ENCODE measurements at places on chromosomes 2 and 18.

GRCh38 chr2:31998731-31999383 lies 12.0 kb downstream of the MEMO1 start:
- DNase-seq = no peak

- DNase-seq = no peak
Measured at GRCh38 chr18:46321955-46322354, 217.8 kb downstream of the HAUS1 start.

DNA sequence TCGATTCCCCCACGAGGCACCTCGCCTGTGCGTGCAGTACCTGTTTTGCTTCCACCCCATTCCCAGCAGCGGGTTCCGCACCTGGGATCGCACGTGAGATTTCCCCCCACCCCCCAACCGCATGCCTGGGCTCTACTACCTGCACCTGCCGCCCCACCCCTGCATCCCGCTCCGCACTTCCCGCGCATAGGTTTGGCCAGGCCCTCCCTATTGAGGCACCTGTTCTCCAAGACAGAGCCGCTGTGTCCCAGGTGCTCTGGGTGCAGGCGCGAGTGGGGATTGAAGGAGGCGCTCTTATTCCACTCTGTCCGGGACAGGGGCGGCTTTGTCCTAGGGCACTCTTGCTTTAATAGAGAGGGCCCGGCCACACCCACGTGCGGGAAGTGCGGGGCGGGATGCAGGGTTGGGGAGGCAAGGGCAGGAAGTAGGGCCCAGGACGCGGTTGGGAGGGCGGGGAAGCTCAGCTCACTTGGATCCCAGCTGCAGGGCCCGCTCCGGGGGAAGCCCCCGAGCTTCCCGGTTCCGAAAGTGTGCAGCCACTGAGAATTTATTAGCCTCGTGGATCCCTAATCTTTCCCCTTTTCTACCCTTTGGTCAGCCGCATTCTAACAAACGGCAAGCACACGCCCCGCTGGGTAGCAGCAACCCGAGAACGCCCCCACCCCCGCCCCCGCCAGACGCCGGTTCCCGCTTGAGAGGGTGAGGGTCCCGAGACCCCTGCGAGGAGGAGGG lies 670 bp upstream of the MOCOS start:
- DNase-seq = no peak

GRCh38 chr2:69652206-69652605 lies 8.7 kb upstream of the AAK1 start:
- no peak for DNase-seq

DNA sequence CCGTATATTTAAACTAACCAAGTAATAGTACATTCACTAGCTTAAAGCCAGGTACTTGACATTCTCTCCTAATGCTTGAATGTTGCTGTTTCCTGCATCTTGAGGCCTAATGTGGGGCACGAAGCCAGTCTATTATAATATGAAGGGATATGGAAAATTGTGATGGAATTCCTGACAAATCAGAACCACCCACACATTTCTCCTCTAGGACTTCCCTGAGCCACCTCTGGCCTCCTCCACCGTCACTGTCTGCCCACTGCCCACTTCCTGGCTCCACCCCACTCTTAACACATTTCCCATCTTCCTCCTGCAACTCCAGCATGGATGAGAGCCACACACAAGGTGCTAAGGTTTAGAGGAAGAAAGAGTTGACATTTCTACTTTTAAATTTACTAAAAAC lies 19.0 kb upstream of the INO80C start:
- DNase-seq = no peak

- no peak for DNase-seq
Measured at GRCh38 chr18:50424877-50425690, 50.2 kb downstream of the SKA1 start.

- DNase-seq = no peak
Measured at GRCh38 chr2:59398081-59398480, 1155.4 kb downstream of the BCL11A start.

DNA sequence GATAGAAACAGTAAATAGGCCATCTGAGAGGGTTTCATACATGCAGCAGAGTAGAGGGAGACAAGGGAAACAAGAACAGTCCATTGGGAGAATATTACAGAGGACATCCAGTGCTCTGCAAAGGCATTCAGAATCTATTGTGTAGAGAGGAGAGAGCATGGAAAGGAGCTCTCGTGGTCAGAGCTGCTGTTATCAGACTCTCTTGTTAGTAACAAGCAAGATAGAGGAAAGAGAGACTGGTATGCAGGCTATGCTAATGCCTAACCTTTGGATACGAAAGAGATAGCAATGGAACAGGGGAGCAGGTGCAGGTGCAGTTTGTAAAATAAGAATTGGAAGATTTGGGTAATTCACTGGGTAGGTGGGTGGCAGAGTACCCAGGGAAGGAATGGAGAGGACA lies 855.9 kb downstream of the CNTNAP5 start:
- no peak for DNase-seq

DNA sequence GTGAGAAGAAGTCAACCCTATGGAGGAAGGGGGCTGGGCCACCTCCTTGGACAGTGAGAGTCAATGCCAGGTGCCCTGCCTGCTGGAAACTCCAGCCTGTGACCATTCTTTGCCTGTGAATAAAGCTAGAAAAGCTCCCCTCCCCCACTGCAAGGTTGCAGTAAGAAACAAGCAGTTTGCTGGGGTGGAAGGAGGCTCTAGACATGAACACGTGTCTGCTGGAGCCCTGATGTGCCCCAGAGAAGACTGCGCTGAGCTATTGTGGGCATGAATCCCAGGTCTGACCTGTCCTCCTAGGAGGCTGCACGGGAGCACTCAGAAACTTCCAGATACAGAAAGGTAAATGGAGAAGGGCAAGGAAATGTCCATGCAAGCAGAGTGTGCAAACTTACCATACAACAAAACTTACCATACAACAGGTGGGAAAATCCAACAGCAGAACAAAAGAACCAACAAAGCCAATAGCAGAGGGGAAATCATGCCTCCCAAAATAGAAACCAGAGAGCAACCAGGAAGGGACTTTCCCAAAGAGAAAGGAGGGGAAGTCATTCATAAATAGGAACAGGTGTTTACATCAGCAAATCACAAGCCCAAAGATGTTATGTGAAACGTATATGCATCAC lies 278.7 kb downstream of the BCL2 start:
- DNase-seq = no peak

DNA sequence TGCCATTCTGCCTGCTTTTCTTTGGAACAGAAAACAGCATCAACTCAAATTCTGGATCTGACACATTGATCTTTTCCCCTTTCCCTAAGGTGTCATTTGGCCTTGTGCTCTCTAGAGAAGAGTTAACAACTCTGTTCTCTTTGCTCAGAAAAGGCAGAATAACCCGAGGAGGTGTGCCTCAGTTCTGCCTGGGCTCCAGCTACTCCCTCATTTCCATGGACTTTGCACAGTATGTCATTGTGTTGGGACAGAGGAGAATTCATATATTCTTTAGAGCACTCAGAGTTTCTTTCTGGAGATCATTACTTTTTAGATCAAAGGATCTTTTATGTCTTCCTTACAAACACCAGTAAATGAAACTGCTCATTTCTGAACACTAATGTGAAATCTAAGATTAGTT lies 249.1 kb downstream of the PHLPP1 start:
- DNase-seq = no peak

DNA sequence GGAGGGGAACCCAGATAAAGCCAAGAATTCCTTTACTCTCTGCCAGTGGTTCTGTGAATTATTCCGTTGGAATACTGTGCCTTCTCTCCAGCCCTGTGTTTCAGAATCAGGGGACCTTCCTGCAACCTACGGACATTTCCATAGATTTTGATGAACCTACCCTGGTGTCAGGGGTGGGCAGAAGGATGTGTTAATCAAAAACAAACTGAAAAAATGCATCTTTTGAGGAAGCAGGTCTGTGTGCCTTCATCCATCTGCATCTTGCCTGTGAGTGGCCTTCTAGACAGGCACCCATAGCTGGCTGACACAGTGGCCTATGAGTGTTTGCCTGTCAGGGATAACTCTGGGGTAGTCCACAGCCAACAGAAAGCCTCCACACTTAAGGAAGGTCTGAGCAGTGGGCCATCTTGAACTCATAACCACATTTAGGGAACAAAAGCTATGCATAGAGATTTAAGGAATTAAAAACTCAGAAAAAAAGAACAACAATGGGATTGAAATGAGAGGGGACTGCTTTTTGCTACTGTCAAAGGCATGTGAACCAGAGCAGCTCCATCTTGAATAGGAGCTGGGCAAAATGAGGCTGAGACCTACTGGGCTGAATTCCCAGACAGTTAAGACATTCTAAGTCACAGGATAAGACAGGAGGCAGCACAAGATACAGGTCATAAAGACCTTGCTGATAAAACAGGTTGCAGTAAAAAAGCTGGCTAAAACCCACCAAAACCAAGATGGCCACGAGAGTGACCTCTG lies 45.9 kb upstream of the ITGA6 start:
- DNase-seq = no peak

GRCh38 chr2:229419158-229419557 lies 148.1 kb upstream of the PID1 start:
- no peak for DNase-seq

DNA sequence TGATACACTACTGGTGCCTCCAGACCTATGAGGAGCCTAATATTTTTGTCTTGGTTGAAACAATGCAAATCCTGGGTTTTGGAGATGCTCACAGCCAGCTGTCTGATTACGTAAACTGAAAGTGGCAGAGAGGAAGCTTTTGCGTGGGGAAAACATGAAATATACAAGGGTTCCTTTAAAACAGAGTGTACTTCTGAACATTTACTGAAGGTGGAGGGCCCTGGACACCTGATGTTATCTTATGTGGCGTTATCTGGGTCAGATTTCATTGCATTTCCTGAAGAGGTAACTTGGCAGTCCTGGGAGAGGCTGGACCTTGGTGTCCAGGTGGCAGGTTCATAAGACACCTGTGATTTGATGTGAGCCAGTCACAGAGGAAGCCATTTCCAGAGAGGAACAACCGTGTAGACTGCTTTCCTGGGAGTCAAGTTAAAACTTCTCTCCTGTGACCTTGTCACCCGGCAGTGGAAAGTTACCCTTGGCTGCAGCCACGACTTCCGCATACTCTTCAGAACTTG lies 105.0 kb downstream of the NEDD4L start:
- DNase-seq = no peak

GRCh38 chr2:152453129-152453911 lies 118.3 kb downstream of the FMNL2 start:
- DNase-seq = no peak

- no peak for DNase-seq
Measured at GRCh38 chr2:203710226-203710625, 3.8 kb downstream of the CD28 start.

- DNase-seq = no peak
Measured at GRCh38 chr18:35635170-35635569, 53.6 kb downstream of the GALNT1 start.

DNA sequence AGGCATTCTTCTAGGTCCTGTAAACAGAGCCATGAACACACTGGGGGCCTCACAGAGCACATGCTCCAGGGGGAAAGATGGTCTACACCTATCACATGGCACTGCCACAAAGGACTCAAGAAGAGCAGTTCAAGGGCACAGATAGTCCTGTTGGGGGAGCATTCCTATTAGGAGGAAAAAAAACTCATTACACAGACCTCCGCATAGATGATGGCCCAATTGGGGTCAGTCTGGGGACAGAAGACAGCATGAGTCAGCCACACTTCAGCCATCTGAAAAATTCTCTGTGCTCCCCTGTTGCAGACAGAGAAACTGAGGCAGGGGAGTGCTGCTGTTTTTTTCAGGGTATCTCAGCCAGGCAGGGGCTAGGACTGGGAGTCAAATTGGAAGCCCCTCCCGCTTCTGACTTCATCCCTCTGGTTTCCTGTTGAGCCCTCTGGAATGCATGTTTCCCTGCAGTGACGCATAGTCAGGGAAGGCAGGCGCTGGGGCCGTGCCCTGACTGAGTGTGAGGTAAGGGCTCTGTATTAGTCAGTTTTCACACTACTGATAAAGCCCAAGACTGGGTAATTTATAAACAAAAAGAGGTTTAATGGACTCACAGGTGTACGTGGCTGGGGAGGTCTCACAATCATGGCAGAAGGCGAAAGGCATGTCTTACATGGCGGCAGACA lies 67.9 kb downstream of the RHOB start:
- DNase-seq = no peak

GRCh38 chr2:239212929-239213642 lies 187.7 kb downstream of the HDAC4 start:
- DNase-seq = no peak

DNA sequence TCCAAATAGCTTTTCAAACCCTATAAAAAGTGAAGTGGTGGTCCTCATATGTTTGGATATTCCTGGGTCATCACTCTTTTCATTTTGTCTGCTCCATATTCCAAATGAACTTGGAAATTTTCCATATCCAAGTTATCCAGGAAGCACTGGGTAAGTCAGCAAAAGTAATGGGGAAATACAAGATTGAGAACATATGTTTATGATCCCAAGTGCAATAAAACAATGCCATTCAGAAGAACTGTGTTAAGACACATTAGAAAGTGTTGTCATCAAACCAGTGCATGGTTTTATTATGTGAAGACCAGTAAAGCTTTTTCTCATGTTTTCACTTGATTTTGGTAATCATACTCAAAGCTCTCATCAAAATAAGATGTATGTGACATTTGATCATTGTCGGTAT lies 363.4 kb downstream of the RPRM start:
- no peak for DNase-seq

DNA sequence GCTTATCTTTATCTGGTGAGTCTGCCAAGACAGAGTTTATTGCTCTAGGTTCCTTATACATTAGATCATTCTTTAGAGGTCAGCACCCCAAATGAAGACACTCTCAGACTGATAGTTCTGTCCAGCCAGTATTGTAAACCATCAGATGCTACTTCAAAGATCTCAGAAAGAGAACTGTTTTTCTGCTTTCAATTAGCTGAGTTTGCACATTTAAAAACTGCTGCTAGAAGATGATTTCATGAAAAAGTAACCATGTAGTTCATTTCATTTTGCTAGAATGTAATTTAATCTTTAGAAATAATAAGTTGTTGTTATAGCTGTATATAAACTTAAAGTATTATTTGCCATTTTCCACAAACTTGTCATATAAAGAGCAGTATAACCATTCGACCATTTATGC lies 344.5 kb upstream of the ATP5MC3 start:
- DNase-seq = no peak

DNA sequence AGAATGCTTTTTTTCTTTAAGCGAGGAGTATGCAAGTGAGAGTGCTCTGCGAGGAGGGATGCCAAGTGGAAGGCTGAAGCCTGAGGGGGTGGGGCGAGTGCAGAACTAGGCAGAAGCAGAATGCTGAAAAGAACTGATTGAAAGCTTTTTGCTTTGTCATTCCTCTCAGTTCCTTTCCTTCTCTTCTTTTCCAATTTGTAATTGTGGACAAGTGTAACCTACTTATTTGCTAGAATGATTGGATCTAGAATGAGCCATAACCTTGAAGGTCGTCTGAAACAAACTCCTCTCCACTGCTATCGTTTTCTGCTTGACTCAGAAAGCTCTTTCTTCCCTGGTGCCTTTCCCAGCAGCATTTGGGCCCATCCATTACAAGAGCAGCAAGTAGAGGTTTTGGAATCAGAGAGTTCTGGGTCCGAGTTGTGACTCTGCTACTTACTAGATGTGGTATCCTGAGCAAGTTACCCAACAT lies 115.3 kb downstream of the METTL8 start:
- no peak for DNase-seq
